ENCODE measurements at places on chromosomes 2 and 18.

- DNase-seq, result peak; percentile 56
Measured at GRCh38 chr2:14535156-14535555, 97.4 kb upstream of the LRATD1 start.

GRCh38 chr18:44564922-44565321, 115.8 kb upstream of the SETBP1 start:
- no peak for DNase-seq

DNA sequence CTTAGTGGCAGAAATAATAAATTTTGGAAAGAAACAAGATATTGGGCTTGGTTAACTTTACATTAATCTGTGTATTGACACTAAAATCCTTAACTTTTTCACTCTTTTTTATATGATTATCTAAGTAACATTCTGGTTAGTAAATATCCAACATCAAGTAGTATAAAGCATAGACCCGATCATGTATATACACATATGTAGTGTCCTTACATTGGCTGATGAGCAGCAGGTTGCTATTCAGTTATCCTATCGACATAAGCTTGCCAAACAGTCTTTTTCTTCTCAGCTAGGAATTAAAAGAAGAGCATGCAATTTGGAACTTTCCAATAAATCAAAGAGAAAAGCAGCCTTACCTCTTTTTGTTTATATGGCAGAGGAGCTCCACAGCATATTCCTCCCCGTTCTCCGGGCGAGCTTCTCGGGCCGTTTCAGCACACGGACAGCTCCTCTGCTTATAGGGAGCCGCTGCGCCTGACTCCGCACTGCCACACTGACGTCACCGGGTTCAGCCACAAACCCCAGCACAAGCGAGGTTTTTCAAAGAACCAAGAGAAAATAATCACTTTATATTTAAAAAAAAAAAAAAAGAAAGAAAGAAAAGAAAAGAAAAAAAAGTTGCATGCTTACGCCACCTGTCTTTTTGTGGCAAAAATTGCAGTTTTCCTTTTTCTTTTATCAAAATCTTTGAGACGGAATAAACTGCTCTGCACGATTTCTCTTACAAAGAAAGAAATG, at the start of gene SCG2:
SCG2 (minus strand) TSS at position 430 of the 735 bp plus-strand sequence. CDS start 3,079 bp downstream, outside the sequence.
- DNase-seq, result peak; percentile 74

GRCh38 chr2:165238295-165238694, 919 bp upstream of the SCN2A start:
- DNase-seq, result no peak

- DNase-seq, result no peak
Measured at GRCh38 chr18:56146565-56146964, 491.8 kb downstream of the TXNL1 start.

GRCh38 chr2:220704810-220705209, 867.3 kb downstream of the EPHA4 start:
- no peak for DNase-seq

- DNase-seq, result no peak
Measured at GRCh38 chr2:152062125-152063091, 36.4 kb downstream of the CACNB4 start.

DNA sequence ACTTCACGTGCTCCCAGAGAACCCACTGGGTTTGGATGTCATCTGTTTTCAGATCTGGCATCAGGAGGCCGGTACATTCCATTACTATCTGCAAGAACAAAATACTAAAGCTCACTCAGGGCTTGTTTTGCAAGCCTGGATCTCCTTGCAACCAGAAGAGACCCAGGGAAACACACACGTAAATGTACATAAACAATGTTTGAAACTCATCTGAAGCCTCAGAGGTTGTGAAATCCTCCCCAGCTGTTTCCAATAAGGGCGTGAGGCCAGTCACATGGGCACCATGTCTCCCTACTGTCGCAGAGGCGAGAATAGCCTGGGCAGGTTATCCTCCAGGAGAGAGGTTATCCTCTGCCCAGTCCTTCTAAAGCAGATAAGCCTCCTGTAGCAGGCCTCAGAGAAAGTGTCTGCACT, 186.9 kb downstream of the GFPT1 start:
- DNase-seq, result no peak

DNA sequence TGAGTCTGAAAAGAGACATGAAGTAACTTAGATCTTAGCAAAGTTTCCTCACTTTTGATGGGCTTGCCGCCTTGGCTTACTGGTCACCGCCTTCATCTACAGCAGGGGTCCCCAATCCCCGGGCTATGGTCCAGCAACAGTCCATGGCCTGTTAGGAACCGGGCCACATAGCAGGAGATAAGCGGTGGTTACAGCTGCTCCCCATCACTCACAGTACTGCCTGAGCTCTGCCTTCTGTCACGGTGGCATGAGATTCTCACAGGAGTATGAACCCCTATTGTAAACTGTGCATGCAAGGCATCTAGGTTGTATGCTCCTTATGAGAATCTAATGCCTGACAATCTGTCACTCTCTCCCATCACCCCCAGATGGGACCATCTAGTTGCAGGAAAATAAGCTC, 72.9 kb downstream of the BIN1 start:
- peak; percentile 32 for DNase-seq

GRCh38 chr2:232434091-232434490, 21.9 kb upstream of the ALPI start:
- no peak for DNase-seq

- DNase-seq, result no peak
Measured at GRCh38 chr2:240620859-240621258, 4.4 kb upstream of the GPR35 start.

DNA sequence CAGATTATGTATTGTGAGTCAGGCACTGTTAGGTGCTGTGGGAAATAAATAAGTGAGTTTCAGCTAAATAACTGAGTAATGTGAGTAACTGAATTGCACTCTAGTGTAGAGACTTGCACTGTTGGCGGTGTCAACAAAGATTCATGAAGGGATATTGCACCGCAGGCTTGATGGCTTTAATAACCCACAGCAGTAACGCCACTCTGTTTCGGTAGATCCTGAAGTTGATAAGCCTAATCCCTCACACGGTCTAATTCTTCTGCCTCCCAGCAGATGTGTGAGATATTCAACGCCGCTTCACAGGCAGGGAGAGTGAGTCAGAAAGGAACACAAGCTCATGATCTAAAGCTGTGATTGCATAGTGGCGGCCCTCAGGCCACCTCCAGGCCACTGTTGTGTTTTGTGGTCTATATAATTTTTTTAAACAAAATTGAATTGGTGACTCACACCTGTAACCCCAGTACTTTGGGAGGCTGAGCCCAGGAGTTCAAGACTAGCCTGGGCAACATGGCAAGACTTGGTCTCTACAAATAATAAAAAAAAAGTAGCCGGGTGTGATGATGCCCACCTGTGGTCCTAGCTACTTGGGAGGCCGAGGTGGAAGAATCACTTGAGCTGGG, 94.3 kb downstream of the LIPG start:
- no peak for DNase-seq

- DNase-seq, result no peak
Measured at GRCh38 chr2:44716131-44716530, 225.4 kb upstream of the SIX3 start.

GRCh38 chr2:30456579-30456978, 9.5 kb downstream of the LCLAT1 start:
- no peak for DNase-seq

DNA sequence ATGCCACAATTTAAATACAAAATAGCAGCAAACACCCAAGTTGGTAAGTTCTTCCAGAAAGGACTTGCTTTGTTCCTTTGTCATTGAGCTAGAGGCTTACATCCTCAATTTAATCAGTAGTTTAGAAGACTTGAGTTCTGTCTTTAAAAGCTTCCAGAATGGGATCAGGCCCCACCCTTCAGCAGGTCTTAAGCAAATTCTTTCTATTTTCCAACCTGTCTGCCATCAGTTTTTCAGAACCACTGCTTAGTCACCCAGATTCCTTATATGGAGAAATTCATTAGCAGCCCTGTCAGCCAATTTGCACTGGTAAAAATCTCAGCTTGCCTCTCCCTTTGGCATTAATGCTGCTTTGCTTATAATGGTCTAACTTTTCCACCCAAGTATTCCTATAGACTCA, 263.6 kb upstream of the HNMT start:
- no peak for DNase-seq

- DNase-seq, result no peak
Measured at GRCh38 chr2:190674966-190675650, 26.2 kb downstream of the NAB1 start.

GRCh38 chr2:107462181-107462580, 364.5 kb upstream of the RGPD4 start:
- no peak for DNase-seq

DNA sequence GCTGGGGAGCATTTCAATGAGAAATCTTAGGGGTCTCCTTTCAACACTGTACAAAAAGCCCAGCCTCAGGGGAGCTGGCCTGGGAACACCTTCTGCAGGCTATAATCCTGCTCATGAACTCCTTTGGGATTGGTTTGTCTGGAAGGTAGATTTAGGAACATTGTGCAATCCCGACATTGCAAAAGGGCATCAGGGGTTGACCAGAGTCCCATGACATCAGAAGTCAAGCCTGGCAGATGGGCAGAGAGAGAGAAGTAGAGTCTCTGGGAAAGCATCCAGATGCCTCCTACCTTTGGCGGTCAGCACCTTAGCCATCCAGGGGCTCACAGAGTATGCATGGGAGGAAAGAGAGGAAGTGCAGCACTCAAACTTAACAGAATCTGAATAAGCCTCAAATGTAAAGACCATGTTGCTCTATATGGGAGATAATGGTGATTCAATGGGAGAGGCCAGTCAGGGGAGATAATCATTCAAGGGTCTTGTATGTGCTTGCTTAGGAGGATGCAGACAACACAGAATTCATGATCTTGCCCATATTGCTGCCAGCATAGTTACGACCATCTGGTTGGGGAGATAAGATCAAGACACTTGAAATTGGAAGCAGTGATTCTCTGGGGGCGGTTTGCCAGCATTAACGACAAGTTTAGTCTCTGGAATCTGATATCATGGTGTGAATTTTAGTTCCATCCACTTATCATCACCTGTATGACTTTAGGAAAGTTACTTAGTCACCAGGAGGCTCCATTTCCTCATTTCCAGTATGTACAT, 58.3 kb upstream of the UPP2 start:
- no peak for DNase-seq

DNA sequence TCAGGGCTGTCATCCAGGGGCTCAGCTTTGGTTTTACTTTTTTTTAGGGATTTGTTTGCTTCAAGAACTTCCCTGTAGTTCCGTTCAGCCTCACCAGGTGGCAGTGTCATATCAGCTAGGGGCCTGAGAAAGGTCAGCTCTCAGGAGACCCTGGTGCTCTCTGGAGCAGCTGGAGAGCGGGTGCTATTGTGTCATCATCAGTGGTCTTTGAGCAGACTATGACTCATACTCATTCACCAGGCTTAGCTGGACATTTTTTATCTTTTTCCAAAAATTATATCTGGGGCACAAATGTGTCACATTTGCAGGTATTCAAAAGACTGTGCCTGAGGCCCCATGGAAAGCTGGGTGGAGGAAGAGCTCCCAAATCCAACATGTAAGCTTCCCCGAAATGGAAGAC, 24.4 kb downstream of the ZNF892 start:
- DNase-seq, result peak; percentile 82

- no peak for DNase-seq
Measured at GRCh38 chr2:174385201-174385600, 10.3 kb upstream of the SCRN3 start.

DNA sequence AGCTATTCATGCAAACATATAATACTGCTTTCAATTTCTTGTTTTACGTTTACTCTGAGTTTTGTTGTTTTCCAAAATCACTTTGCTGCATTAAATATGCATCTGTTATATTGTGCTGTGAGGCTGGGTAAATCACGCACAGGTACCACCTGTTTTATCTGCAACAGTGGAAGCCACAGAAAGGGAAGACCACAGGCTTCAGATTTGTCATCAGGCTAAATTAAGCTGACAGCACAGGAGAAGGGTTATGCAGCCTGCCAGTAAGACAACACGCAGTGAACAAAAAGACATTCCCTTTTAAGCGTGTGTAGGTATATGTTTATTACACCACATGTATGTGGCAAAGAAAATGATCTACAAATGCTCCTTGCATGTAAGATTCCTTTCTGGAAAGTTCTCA, 38.2 kb downstream of the ZNF516 start:
- no peak for DNase-seq

GRCh38 chr2:176709149-176709951, 440.1 kb downstream of the MTX2 start:
- no peak for DNase-seq

DNA sequence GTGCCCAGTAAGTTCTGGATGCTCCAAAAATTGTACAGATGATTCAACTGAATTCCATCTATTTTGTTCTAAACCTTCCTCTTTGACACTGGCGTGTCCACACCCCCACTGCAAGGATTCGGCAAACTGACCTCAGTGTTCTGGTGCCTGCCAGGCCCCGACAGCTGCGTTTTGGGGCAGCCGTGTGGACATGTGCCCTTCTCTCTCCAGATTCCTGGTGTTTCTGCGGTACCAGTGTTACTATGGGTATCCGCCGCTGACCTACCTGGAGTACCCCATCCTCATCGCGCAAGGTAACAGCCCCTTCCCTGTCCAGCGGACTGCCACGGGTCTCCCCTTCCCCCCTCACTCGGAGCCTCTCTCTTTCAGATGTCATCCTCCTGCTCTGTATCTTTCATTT, 5.0 kb downstream of the SLC66A3 start:
- DNase-seq, result no peak

GRCh38 chr18:24022161-24022560, 7.6 kb downstream of the TTC39C start:
- DNase-seq, result no peak

- DNase-seq, result no peak
Measured at GRCh38 chr2:186559370-186559769, 30.5 kb upstream of the ITGAV start.

GRCh38 chr2:120246546-120247300, 5.9 kb upstream of the RALB start:
- no peak for DNase-seq

- DNase-seq, result no peak
Measured at GRCh38 chr18:79405019-79405780, 9.5 kb downstream of the NFATC1 start.

DNA sequence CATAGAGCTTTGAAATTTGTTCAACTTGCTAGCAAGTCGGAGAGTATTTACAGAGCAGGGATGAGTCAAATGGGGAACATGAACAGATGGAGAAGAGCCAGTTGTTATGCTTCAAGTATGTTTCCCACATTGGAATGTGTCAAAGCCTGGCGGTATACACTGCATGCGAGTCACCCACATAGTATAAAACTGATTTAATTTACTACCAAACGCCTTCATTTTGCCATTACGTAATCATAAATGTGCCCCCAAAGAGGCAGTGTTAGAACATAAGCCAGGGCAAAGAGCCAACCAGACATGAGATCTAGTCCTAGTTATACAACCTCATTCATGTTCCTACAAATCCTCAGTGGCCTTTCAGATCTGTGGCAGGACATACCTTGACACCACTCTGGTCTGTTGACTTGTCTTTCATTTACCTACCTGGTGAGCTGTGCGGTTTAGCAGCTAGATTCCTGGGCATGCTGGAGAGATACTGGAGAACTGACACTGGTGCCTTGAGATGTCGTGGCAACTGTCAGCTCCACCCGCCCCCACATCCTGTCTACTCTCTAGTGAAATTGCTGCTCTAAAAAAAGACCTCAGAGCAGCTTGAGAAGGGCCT, 21.7 kb upstream of the NRP2 start:
- no peak for DNase-seq

DNA sequence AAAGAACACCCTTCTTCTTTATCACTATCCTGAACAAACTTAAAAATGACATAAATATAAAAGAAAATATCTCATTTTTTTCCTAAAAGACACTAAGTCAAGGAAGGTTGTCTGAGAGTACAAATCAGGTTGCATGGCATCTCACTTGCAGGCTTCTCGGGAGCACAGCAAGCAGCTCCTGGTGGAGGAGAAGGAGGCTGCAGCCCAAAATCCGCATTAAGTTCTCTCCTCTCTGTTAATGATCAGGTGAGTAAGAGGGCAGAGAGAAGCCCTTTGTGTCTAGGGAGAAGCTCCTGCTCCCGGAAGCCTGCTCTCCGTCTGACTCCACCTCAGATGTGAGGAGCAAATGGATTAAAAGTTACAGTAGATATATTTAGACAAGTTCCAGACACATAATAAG, 35.0 kb upstream of the DOK6 start:
- DNase-seq, result no peak

All from ecto neural progenitor cell (in vitro differentiated cells).